Astrocyte of the spinal cord (primary cell): ENCODE measurements at places on chromosomes 4 and X.

GRCh38 chr4:22500128-22500611, 15.7 kb downstream of the ADGRA3 start:
- DNase-seq, result no peak

- peak; percentile 56 for DNase-seq
These were observed 23.7 kb upstream of the TENM3 start for GRCh38 chr4:182219411-182220056.

- DNase-seq, result peak; percentile 1
These were observed 258.3 kb upstream of the GABRA2 start for GRCh38 chr4:46648088-46648744.

- DNase-seq, result peak; percentile 36
These were observed 428.4 kb downstream of the AFF2 start for GRCh38 chrX:148928811-148929210.

DNA sequence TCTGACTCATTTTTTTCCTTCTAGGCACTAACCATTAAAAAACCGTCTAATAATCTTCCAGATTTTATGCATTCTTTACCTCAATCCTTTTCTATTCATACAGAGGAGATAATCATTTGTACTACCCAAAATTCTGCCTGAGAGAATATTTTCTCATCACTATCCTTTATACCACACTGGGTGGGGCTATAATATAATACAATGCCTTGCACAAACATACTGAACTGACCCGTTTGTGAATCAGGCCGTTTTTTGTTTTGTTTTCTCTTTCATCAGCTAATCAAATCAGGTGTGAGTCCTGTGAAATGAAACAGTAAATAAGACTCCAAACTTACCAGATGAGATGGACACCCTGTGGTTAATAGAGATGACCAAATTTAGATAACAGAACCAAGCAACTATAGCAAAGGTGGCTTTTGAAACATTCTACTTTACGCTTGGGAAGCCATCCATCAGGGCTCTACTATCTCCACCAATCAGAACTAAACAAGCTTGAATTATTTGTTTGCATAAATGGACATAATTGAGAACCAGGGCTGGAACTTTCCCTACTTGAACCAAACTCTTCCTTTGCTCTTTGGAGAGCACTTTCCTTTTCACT, 573.0 kb downstream of the GABRG1 start:
- no peak for DNase-seq

DNA sequence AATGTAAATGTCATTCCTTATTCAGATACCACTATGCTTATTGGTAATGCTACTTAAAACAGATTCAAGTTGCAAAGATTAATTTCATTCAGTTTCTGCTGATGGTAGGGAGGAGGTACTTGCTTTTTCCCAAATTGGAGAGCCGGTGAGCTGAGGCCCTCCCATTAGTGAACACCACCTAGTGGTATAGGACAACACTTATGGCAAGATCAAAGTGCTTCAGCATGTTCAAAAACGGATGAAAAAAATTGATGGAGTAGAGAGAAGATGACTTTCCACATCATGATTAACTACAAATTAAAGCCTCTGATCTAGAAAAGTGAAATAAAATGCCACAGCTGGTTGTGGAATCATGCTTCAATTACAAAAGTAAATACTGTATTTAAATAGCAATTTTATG, 112.9 kb downstream of the MBNL3 start:
- DNase-seq, result no peak

- DNase-seq, result no peak
These were observed 4.3 kb downstream of the CHIC2 start for GRCh38 chr4:54060116-54060515.

DNA sequence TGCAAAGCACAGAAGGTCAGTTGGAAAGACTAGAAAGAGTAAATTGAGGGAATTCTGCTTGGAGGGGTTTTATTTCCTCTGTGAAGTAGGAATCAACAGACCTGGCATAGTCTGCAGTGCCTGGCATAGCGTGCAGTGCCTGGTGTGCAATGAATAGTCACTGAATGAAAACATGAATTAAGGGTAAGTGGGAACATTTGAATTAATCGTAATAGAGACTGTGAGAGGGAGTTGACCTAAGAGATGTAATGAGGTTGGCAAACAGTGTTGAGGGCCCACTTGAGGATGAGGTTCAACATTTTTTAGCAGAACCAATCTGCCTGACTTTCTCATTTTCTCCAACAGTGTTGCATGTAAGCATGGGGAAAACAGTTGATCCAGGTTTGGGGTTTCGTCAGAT, 377.2 kb upstream of the FTHL17 start:
- no peak for DNase-seq

DNA sequence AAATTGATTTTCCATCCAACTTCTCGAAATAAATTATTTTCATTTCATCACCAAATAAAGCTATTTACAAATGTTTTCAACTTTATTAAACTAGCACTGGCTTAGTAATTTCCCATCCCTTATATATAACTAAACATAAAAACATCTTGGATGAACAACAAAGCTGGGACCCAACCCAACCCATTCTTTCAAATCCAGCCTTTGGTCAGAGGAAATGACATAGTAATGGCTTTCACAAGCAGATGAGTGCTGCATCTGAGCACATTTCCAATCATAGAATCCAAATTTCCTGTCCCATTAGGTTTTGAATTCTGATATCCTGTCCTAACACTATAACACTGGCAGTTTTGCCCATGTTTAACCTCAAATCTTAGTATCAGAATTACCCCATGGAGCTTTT, 7.9 kb upstream of the EMCN start:
- no peak for DNase-seq

DNA sequence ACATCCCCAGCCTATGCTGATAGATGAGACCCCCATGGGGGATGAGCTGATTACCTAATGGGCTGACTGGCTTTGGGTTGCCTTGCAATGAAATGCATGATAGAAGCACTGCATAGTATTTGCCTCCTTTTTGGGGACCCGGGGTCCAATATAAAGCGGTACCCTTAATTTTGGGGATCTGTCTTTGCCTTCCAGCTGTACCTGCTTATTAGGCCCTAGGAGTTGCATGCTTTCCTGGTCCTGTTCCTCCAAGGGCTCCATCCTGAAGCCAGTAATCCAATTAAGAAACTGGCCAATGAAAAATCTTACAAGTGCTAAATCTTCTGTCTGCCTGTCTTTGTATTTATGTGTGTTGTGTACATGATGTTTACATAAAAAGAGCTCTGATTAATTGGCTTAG, 791.6 kb downstream of the TRIML1 start:
- peak; percentile 12 for DNase-seq

GRCh38 chr4:54945838-54946237, 179.6 kb downstream of the KDR start:
- DNase-seq, result no peak

DNA sequence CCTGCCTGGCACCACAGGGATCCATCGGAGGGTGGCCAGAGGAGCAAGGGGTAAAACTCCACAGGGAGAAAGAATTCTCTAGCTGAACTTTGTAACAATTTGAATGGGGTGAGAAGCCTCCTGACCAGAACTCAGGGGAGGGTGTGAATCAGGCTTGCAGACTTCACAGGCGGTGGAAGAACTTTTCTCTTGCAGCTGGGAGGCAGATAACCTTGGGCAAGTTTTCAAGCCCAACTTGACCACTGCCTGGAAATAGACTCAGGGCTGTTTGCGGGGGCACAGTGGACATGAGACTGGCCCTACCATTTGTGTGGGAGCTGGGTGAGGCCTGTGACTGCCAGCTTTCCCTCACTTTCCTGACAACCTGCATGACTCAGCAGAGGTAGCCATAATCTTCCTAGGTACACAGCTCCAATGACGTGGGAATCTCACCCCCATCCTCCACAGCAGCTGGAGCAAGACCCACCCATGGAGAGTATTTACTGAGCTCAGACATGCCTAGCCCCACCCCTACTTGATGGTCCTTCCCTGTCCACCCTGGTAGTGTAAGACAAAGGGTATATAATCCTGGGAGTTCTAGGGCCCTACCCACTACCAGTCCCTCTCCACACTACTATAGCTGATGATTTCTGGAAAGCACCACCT, 210.0 kb upstream of the AGTR2 start:
- no peak for DNase-seq

- no peak for DNase-seq
These were observed 214.9 kb downstream of the CXXC4 start for GRCh38 chr4:104279744-104280143.

DNA sequence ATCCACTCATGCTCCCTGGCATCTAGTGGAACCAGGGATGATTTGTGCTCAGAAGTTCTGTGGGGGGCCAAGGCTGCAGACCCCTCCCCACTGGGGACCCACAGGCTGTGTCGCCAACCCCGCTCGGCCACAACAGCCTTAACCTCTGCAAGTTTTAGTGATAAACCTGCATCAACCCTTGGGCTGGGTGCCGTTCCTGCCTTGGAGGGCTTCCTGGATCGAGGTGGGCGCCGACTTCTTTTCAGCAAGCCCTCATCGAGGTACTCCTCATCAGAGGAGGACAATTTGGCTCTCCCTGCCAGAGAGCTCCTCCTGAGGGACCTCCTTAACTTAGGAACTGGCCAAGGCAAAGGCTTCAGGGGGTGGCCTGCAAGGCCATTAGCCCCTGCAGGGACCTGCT, 1.9 kb downstream of the SOWAHB start:
- no peak for DNase-seq

- DNase-seq, result no peak
These were observed 183.6 kb downstream of the MGST2 start for GRCh38 chr4:139849219-139849618.

GRCh38 chrX:2383735-2384134, 117.0 kb downstream of the DHRSX start:
- DNase-seq, result no peak

GRCh38 chrX:45783002-45783401, 582.3 kb upstream of the DIPK2B start:
- no peak for DNase-seq

DNA sequence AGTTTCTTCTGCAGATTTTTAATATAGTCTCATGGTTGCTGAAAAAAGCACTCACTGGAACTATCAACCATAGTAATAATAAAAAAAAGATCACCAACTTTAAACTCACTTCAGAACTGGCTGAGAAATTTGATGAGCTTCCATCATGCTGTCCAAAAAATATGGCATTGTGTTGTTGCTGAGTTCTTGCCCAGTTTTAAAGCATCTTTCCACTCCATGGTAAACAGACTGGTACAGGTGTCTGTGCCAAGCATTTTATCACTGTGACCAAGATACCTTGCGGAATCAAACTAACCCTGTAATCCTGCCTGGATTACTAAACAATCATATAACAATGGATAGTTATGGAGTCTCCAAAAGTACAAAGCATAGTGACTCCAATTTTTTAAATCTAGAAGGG, 360.3 kb upstream of the NOCT start:
- no peak for DNase-seq

- peak; percentile 15 for DNase-seq
These were observed 37.8 kb upstream of the BDH2 start for GRCh38 chr4:103137446-103137827.

DNA sequence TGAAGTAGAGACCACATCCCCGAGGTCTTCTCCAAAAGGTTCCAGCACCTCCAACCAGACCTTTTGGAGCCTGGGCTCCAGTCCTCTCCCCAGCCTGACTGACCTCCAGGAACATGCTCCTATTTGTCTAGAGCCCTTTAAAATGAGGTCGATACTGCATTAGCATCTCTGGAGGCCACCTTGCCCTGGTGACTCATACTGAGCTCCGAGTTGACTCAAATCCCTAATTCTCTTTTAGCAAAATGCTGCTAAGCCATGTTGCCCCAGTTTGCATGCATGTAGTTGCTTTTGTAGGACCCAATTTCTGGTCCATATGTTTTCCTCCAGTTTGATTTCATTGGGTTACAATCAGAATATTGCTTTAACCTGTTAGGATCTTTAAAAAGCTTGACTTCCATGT, 43.5 kb upstream of the CITED1 start:
- no peak for DNase-seq

DNA sequence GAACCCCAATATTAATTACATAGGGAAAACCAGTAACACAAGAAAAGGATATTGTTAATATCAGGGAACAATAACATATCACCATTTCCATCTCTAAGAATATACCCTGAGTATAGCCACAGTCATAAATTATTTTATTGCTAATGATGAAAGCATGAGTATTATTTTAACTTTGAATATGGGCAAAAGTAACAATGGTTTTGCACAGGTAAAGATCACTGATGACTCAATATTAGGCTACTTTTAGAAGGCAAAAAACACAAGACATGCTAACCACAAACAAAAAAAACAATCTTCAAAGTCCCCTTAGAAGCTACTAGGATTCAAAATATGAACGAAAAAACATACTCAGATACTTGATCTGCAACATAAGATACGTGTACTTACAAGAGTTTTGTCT, 36.5 kb downstream of the THOC2 start:
- DNase-seq, result no peak
